ENCODE measurements at places on chromosomes 11 and 22. TPM values are rescaled to one million over a fixed set of nuclear protein-coding genes. Genes with fewer than 3 reads are reported as not detected.

GRCh38 chr11:109237636-109238035 lies 184.4 kb upstream of the C11orf87 start:
- DNase-seq = no peak

DNA sequence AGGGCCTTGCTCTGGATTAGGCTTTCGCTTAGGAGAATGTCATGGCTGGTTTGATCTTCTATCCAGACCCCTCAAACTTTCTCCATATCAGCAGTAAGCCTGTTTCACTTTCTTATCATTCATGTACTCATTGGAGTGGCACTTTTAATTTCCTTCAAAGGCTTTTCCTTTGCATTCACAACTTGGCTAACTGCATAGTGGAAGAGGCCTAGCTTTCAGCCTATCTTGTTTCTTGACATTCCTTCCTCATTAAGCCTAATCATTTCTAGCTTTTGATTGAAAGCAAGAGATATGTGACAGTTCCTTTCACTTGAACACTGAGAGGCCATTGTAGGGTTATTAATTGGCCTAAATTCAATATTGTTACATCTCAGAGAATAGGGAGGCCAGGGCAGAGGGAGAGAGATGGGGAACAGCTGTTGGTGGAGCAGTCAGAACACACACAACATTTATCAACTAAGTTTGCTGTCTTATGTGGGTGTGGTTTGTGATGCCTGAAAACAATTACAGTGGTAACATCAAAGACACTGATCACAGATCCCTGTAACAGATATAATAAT lies 37.7 kb upstream of the APOBEC3A start:
- no peak for DNase-seq

DNA sequence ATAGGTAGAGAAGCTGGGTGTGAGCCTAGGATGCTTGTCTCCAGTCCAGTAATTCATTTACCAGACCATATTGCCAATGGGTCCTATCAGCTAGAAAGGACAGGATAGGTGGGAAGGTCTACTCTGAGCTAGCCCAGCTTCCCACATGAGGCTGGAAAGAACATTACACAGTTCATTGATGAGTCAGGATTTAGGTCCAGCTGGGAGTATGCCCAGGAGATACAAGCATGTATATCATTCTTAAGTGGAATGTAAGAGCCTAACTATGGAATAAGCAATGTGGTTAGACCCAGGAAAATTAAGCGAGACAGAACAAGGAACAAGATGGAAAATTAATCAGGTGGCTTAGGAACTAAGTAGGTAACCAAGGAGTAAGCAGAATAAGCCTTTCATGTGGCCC lies 59.0 kb upstream of the TBCEL start:
- no peak for DNase-seq

GRCh38 chr11:40241524-40242051 lies 1217.9 kb downstream of the LRRC4C start:
- no peak for DNase-seq

DNA sequence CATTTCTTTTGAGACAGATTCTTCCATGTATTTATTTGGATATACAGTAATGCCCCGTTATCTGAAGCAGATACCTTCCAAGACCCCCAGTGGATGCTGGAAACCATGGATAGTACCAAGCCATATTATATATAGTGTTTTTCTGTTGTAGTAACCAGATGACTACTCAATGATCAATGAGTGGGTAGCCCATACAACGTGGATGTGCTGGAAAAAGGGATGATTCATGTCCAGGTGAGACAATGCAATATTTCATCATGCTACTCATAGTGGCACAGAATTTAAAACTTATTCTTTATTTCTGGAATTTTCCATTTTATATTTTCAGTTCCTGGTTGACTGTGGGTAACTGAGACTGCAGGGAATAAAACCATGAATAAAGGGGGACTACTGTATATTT lies 427.5 kb downstream of the METTL15 start:
- no peak for DNase-seq

- DNase-seq = no peak
Observed at GRCh38 chr11:133467686-133468085, 64.6 kb downstream of the OPCML start.

- DNase-seq = no peak
Observed at GRCh38 chr22:22903355-22903777, 15.8 kb downstream of the IGLL5 start.

- no peak for DNase-seq
Observed at GRCh38 chr11:72643547-72643946, 30.7 kb downstream of the PDE2A start.

DNA sequence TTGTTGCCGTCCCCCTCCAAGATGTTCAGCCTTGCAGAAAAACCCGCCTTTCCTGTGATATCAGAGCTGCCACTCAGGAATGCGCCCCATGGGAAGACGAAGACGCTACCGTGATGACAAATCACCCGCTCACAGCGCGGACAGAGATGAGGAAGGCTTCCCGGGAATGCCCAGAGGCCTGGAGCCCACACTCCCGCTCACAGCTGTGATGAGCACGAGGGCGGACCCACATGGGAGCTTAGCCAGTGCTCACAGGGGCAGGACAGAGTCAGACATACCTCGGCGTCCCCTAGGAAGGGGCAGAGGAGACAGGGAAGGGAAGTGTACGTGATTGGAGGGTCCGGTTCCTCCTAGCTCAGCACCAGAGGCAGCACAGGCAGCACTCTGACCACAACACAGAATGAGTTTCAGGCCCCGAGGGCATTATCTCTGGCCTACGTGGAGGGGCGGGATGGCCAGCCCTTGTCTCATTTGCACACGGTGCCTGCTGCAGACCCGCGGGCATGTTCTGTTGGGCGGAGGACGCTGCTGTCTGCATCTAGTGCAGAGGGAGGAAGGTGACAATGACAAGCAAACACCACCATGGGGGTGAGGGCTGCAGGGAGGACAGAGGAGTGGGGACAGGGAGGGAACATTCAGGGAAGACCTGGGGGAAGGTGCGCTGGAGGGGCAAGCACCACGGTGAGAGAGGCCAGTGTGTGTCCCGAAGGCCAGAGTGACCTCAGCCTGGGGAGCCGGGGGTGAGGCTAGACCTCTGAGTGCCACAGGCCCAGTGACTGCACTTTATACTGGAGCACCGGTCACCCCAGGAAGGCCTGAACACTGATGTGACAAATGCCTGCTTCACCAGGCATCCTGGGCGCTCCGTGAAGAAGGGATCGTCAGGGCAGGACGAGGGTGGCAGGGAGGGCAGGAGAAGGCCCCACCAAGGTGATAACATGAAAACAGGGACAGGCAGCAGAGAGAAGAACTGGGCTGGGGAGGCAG lies 79.6 kb downstream of the CELSR1 start:
- no peak for DNase-seq

GRCh38 chr11:73393479-73394415 lies 17.5 kb downstream of the RELT start:
- DNase-seq = peak; percentile 65

DNA sequence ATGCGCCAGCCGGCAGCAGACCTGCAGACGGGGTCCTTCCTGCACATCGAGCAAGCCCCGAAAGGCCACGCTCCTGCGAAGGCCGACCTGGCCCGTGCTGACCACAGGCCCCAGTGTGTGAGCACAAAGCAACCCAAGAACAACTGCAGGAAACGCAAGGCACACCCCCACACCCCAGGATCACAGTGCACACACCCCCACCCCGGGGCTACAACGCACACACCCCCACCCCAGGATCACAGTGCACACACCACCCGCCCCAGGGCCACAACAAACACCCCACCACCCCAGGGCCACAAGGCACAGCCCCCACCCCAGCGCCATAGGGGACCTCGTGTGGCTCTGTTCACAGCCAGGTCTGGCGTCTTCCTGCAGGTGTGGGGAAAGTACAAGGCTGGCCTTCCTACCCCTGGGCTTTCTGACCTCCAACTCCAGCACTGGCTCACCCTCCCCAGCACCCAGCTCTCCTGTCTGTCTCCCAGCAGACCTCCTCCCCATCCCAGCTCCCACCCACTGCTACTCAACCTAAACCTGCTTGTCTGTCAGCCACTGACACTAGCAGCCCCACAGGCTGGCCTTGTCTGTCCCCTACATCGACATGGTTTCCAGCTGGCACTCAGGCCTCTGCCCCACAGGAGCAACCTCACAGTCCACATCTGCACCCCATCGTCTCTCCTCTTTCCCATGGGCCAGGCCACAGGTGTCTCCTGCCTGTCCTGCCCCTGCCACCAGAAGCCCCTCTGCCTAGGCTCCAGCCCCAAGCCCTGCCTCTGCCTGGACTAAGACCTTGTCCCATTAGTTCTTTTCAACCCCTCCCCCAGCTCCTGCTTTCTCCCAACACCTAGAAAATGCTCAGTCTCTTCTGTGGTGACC lies 20.5 kb upstream of the EFCAB6 start:
- no peak for DNase-seq

- DNase-seq = no peak
Observed at GRCh38 chr11:127965939-127966668, 621.3 kb downstream of the ETS1 start.

DNA sequence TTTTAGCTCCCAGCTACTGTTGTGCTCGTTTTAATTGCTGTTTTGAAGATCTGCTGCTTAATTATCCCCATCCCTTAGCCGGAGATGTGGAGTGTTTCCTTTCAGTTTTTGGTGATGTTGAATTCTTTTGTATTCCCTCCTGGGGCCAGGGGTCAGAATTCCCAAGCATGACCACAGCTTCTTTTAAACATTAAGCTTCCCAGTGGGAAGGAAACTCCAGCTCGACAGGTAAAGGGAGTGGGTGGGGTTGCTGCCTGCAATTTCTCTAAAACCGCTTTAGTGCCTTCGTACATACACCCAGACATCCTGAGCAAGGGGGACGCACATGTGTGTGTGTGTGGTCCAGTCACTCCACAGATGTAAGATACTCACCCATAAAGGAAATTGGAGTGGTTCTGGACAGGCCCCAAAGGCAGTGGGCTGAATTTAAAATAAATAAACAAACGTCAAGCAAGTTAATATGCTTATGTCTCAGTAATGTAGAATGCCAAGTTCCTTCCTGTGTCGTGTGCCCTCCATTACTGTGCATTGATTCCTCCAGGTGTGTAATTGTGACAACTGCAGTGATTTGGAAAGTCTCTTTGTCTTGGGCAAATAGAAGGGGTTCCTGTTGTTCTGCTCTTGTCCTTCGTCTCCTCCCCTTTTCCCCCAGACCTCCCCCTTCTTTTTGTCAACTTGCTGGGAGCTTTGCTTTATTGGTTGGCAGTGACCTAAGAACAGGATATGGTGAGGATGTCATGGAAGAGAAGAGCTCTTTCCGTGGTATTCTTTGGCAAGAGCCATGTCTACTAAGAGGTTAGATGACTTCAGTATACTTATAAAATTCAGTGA lies 19.2 kb upstream of the ADSL start:
- no peak for DNase-seq

- no peak for DNase-seq
Observed at GRCh38 chr11:76835928-76836612, 24.6 kb upstream of the ACER3 start.

GRCh38 chr11:129312730-129313503 lies 62.7 kb upstream of the BARX2 start:
- DNase-seq = no peak

DNA sequence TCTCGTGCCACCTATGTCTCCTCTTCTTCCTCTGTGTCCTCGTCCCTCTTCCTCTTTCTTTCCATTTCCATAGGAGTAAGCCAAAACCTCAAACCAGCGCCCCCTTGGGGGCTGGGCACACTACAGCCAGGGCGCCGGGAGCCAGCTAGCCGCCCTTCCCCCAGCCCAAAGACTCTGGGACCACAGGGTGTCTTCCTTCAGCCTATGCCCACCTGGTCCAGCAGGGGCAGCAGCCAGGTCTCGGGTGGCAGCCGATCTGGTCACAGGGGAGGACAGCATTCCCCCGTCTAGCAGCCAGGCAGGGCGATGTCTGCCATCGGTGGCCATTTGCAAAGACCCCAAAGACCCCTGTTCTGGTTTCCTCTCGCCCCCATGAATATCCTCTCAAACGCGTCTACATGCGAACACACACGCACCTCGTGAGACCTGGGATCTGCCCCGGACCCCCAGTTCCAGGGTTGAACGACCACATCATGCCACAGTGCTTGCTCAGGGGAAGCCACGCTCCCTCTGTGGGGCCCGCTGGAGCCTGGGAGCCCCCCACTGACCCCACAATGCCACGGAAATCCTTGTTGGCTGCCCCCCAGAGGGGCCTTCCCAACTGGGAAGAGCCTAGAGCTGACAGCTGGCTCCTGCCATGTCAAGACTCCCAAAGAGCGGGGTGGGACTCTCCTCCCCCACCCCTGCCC lies 546.0 kb upstream of the CCDC179 start:
- DNase-seq = no peak

GRCh38 chr11:129374081-129374992 lies 1.3 kb upstream of the BARX2 start:
- DNase-seq = no peak

DNA sequence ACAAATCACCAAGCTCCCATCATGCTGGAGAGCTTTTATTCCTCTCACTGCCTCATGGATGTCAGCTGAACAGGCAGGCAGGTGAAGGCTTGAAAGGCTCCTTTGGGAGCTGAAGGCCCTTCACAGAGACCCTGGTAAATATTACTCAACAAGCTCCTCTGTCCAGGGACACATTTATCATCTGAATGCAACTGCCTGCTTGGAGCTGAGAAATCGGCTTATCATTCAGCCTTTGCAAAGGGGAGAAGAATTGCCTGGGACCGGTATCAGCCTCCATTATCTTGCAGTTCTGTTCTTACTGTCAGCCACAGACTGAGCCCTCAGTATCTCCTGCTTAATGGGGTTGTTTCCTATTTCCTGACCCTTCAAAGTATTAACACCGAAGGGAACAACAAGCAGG lies 113.8 kb upstream of the PITPNB start:
- DNase-seq = no peak

GRCh38 chr22:26941896-26942636 lies 284.7 kb downstream of the MIAT start:
- DNase-seq = no peak

GRCh38 chr22:48784701-48785503 lies 1042.8 kb downstream of the BRD1 start:
- no peak for DNase-seq

DNA sequence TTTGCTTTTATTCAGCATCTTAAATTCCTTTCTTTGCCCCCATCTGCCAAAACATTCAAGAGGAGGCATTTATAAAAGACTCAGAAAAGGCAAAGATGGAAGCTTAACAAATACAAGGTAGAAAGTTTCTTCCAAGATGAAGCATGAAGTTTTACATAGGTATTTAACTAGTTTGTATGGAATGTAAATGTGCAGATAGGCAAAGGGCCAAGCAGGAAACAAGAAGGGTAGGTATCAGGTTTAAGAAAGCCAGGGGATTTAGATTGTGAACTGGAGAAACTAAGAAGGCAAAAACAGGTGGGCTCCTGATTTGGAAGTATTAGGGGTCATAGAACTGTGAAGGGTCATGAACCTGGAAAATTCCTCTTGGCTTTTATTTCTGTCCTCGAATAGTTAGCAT lies 62.6 kb downstream of the PPP2R1B start:
- no peak for DNase-seq

The SLC17A6 gene
- total RNA-seq = not detected

The SAA2 gene
- total RNA-seq = not detected

The GSTT2 gene
- not detected for total RNA-seq

The VSTM5 gene
- total RNA-seq = not detected

The NEFH gene
- total RNA-seq = not detected

The DDI1 gene
- not detected for total RNA-seq

The ANGPTL5 gene
- not detected for total RNA-seq

The OR4C11 gene
- total RNA-seq = not detected

The MRGPRF gene
- not detected for total RNA-seq

The ACER3 gene
- total RNA-seq = 8.4 TPM

The FOLH1 gene
- not detected for total RNA-seq

The KRTAP5-10 gene
- total RNA-seq = not detected

The OR52I1 gene
- total RNA-seq = not detected

The BLID gene
- not detected for total RNA-seq

Data from HepG2 (cell line).